Left cardiac atrium (tissue), 4 donors: ENCODE measurements at places on chromosomes 6 and 20. TPM values are rescaled to one million over a fixed set of nuclear protein-coding genes. Genes with fewer than 3 reads are reported as not detected.

The BCLAF1 gene
- total RNA-seq: 70.9 TPM

The GUCA1A gene
- total RNA-seq: not detected

The KIF25 gene
- total RNA-seq: 0.34 TPM

The KIAA1755 gene
- total RNA-seq: 8.0 TPM

- DNase-seq: no peak
Measured at GRCh38 chr20:47095690-47096089, 201.0 kb downstream of the EYA2 start.

- no peak for DNase-seq
Measured at GRCh38 chr6:147675281-147675680, 166.8 kb downstream of the SAMD5 start.

- DNase-seq: peak; percentile 24
Measured at GRCh38 chr6:24935366-24936152, at the start of gene RIPOR2. Gene RIPOR2 (minus strand): TSS chr6:24935960. CDS start chr6:24935898, 62 bp downstream.

DNA sequence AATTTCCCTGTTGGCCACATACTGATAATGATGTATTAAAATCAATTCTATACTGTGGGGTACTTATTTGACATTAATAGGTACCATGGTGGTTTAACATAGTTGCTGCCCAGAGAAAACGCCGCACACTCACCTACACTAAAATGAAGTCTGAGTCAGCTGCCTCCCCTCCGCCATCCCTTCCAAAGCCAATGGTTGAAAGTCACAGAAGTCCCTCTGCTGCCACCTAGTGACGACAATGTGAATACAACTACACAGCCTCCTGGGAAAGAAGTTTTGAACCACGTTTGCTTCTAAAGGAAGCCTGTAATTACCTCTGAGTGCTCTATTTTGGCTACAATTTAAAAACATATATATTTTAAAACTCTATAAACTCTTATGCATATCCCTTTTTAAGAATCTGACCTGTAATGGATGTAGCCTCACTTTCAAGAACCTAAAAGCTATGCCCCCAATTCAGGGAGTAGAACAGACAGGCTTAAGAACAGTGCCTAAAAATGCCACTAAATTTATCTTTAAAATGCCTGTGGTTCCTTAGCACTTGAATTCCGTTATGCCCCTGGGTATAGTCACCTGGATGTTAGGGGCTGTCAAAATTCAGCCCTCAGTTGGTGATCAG is 20.6 kb upstream of the ECI2 start:
- peak; percentile 71 for DNase-seq

DNA sequence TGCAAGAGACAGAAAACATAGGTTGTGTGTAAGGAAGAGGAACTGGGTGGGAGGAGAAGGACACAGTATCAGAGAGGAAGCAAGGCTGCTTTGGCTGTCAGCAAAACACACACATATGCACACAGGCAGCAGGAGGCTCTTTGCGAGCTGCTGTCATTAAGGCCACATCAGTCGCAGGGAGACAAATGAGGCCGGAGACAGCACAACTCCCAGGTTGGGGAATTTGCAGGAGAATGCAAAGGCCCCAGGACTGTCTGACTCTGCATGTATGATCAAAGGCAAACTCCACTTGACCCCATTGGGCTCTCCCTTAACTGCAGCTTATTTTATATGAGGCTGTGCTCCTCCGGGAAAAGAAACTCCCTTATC is 35.3 kb downstream of the METTL24 start:
- no peak for DNase-seq
